ENCODE measurements at places on chromosomes 2 and 18.

- no peak for DNase-seq
These were observed 44.3 kb upstream of the ASB1 start for GRCh38 chr2:238382381-238382781.

- DNase-seq = no peak
These were observed 255.3 kb upstream of the ID2 start for GRCh38 chr2:8426550-8426949.

DNA sequence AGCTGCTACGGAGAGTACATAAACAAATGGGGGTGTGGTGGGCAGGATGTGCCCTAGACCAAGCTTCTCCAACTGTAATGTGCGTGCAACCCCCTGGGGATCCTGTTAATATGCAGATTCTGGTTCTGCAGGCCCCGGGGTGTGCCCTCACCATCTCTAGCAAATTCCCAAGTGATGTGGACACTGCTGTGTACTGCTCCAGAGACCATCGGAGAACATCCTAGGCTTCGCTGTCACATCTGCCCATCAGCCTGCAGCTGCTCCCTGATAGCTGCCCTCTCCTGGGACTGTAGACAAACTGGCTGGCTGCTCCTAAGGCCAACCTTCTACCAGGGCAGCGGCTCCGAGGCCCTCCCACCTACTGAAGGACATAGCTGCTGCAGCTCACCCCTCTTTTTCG lies 3.2 kb downstream of the HS1BP3 start:
- DNase-seq = no peak

DNA sequence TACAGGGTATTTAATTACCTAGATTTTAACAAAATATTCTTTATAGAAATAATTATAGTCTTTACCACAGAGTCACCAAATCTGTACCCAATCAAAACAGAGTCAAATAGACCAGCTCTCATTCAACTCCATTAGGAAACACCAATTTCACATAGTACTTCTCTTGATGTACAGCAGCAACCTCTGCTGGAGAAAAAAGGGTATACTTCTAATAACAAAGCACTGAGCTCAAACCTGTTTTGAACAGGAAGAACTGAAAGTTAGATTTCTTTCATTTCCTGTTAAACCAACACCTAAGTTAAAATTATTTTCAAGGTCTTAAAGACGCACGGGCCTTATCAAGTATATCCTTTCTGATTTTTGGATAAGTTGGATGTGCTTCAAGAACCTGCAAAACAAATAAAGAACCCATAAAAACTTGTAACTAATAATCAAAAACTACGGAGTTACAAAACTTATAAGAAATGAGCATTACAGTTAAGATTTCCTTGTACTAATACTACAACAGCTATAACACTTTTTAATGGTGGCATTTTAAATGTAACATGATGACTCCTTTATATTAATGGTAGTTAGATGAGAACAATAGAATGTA lies 79.0 kb downstream of the TTC21B start:
- DNase-seq = peak; percentile 72

DNA sequence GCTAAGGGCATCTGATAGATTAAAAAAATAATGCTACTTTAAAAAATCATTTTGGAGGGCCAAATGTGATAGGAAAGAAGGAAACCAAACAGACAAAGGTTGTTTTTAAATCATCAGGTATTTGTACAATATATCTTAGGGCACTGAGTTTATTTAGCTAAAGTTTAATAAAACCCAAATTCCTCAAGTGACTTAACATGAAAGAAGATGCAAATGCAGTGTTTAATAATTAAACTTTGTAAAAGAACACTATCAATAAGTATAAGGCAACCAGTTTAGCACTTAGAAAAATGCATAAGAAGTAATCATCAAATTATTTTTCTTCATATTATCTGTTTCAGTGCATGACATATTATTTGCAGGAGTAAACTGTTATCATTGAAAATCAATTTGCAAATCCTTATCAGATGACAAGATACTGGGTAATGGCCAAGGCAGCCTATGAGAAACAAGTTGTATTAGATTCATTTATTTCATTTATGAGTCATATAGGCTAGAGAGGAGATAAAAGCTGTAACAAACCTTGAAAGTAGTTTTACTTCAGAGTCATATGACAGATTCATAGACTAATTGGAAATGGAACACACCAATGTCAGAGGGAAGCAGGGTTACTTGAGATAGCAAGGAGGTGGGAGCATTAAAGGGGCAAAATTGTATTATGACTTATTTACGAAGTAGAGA lies 165.5 kb downstream of the GCA start:
- DNase-seq = no peak

- DNase-seq = no peak
These were observed 618 bp upstream of the TNS1 start for GRCh38 chr2:218003281-218003944.

GRCh38 chr2:240405684-240406313 lies 29.7 kb upstream of the GPC1 start:
- no peak for DNase-seq

- no peak for DNase-seq
These were observed 19.0 kb downstream of the ABCG5 start for GRCh38 chr2:43819491-43820163.

DNA sequence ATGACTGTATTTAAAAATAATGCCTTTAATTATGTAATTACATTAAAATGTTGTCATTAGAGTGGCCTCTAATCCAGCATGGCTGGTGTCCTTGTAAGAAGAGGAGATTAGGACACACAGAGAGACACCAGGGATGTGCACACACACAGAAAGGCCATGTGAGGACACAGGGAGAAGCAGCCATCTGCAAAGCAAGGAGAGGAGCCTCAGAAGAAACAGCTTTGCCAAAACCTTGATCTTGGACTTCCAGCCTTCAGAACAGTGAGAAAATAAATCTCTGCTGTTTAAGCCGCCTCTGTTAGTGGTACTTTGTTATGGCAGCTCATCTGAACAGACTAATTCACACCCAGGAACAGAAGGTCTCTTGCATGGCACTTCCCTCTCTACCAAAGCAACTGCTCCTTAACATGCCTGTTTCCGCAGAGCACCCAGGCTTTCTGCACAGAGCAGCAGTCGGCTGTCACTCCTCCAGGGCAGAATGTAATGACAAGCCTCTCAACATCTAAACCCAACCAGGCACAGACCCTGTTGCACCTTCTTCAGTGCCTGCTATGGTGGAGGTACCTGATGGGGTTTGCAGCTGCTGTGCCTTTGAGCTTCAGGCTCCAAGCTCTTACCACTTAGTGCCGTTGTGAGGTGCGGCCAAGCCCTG lies 377.7 kb downstream of the TDRD15 start:
- no peak for DNase-seq

- no peak for DNase-seq
These were observed 23.0 kb upstream of the MSGN1 start for GRCh38 chr2:17793296-17793695.

- DNase-seq = no peak
These were observed 45.2 kb upstream of the ST3GAL5 start for GRCh38 chr2:85933753-85934594.

DNA sequence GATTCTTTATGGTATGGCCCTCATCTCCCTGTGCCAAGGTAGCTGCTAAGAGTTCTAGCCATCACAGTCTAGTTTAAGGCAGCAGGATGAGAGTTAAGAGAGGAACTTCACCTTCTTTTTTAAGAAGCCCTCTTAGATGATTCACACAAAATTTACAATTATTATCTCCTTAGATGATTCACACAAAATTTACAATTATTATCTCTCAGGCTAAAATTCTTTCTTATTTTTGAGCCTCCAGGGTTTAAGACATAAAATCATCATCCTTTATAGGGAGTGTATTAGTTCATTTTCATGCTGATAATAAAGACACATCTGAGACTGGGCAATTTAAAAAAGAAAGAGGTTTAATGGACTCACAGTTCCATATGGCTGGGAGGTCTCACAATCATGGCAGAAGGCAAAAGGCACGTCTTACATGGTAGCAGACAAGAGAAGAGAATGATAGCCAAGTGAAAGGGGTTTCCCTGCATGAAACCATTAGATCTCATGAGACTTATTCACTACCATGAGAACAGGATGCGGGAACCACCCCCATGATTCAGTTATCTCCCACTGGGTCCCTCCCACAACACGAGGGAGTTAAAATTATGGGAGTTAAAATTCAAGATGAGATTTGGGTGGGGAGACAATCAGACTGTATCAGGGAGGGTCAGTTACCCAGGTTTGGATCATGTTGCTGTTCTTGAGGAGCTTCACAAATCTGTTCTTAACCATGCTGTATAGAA lies 133.0 kb upstream of the MYO3B start:
- DNase-seq = no peak

- DNase-seq = no peak
These were observed 170.8 kb downstream of the DDX1 start for GRCh38 chr2:15762449-15762848.

DNA sequence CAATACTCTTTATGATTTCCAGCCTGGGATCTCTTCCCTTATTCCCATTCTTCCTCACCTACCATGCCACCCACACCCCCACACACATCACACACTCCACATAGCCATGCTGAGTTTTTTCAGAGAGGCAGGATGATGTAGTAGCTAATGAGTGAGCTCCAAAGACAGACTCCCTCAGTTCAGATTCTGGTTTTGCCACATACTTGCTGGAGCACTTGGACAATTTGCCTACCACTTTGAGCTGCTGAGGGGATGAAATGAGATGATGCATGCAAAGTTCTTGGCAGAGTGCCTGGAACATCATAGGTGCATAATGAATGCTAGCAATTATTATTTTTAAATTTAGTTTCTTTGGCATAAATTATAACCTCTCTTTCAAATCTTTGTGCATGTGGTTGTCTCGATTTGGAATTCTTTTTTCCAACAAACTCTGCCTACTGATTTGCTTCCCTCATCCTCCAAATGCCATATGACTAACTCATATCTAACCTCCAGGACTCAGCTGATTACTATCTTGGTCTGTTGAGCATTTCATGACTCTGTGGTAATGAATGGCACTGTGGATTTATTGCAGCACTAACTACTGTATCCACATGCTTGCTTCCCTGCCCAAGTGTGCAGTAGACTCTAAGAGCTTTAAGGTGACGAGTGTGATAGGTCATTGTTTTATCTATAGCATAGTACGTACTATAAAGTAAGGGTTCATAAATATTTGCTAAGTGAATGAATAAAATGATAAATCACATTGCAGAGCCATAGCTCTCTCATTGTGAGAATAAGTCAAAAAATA lies 99.1 kb downstream of the TACR1 start:
- DNase-seq = no peak

DNA sequence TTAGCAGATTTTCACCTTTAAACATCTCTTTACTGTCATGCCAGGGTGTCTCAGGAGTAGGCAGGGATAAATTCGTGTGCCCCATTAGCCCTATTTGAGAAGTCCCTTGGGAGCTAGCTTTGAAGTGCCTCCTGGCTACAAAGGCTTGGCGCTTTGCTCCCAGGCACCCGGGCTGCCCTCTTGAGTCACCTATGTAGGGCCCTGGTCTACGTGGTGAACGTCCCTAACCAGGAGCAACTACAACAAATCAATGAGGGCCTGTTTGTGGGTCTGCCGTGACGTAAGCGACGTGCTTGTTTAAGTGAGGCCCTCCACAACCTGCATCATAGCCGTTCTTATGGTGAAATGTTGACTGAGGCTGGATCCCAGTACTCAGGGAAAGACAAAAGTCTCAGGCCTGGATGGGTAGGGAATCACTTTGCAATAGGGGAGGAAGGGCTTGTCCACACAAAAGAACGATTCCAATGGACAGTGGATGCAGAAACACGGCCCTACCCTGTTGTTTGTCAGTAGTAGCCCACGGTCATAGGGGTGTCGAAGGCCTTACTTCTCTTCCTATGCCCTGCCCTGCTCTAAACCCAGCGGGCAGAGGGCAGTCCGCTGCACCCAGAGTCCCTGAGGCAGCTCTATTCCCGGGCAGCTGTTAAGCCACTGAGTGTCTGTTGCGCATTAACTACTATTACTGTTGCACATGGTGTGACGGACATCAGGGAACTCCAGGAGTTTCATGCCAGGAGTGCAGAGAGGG lies 93.9 kb downstream of the INHBB start:
- no peak for DNase-seq

DNA sequence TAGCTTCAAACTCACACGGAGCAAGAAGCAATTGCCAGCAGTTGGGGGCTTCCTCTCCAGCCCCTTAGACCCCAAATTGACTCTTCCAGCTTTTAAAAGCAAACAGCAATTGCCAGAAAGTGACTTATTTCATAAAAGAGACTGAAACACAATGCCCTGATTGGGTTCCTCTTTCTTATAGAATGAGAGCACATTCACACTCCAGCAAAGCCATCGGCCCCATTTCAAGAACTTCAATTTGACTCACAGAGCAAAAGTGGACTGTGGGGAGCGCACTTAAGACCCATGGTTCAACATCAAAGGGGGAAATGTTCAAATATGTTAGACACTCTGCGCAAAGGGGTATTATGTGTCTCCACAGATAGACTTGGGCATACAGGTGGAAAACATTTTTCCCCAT lies 484.7 kb downstream of the BCL11A start:
- no peak for DNase-seq

GRCh38 chr2:25405611-25406295 lies 64.0 kb upstream of the DNMT3A start:
- DNase-seq = no peak

DNA sequence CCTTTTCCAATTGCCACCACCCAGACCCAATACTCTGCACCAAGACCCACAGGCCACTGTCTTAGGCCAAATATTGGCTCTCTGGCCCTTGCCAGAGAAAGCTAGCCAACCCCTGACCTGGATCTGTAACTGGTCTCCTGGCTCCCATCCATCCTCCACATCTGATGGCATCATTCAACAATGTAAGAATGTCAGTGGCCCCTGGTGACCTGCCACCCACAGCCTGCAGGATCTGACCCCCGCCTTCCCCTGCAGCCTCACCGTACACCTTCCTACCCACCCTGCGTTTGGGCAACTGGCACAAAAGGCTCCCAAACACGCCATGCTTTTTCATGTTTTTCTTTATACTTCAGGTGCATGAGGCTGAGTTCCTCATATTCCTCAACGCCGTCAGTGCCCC lies 60.0 kb upstream of the ASAP2 start:
- DNase-seq = no peak

GRCh38 chr18:40608226-40608625 lies 1346.8 kb upstream of the PIK3C3 start:
- DNase-seq = no peak

- no peak for DNase-seq
These were observed 59.6 kb downstream of the SPIRE1 start for GRCh38 chr18:12598181-12598930.

- no peak for DNase-seq
These were observed 21.5 kb downstream of the PCARE start for GRCh38 chr2:29052807-29053206.

- no peak for DNase-seq
These were observed 122.4 kb upstream of the LINC00305 start for GRCh38 chr18:64271246-64271645.

GRCh38 chr2:146701183-146701582 lies 1143.6 kb upstream of the ACVR2A start:
- no peak for DNase-seq

GRCh38 chr2:200026332-200027230 lies 71.2 kb downstream of the MAIP1 start:
- DNase-seq = no peak

GRCh38 chr2:68789603-68790002 lies 55.0 kb downstream of the ARHGAP25 start:
- DNase-seq = peak; percentile 29

Data from CD4-positive, alpha-beta T cell treated with Interleukin-21 for 1 hour (primary cell).